ENCODE measurements at places on chromosomes 6 and 20.

DNA sequence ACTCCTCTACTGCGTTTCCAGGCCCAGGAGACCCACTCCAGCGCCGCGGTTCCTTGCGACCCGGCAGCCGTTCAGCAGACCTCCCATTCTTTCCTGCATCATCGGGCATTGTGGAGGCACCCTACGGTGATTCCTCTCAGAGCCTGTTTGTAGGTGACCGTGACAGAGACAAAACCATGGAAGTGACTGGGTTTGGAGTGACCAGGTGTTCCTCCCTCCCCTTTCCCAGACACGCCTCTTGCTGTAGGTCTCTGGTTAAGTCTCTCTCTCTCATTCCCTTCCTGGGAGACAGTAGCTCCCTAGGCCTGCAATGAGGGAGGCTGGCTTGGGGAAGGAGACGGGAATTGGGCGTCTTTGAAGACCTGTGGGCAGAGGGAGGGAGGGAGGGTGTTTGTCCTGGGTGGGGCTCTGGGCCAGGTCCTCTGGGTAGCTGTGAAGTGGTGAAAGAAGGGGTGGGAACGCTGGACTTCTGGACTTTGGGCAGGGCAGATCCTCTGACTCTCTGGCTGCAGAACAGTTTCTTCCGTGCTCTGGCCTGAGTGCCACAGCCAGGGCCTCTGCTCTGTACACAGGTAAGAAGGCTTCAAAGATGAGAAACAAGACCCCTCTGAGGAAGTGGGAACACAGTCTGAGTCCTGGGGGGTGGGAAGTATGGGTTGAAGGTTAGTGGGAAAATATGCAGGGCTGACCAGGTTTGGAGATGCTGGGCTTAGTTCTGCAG lies 763 bp downstream of the KLC4 start:
- H3K4me1 ChIP-seq: peaks cover 22% of the 10 kb centered on the region
- no peaks in the 10 kb centered on the region for H3K27me3 ChIP-seq
- DNase-seq: no peak

GRCh38 chr20:35721621-35722020 lies 20.4 kb downstream of the RBM39 start:
- no peak overlapping the region for H3K4me3 ChIP-seq
- no peak for DNase-seq
- no peaks in the 10 kb centered on the region for H3K4me1 ChIP-seq

- no peaks in the 10 kb centered on the region for H3K27me3 ChIP-seq
- 0 out of 2 replicates have a peak, but pooled peaks cover 4% of the 10 kb centered on the region for H3K4me1 ChIP-seq
- H3K36me3 ChIP-seq: no peaks in the 10 kb centered on the region
- no peak for DNase-seq
Measured at GRCh38 chr20:19176470-19177052, 35.9 kb upstream of the SLC24A3 start.

GRCh38 chr20:51926670-51927305 lies 124.5 kb upstream of the SALL4 start:
- no peaks in the 10 kb centered on the region for H3K36me3 ChIP-seq
- H3K4me1 ChIP-seq: no peaks in the 10 kb centered on the region
- no peak overlapping the region for H3K4me3 ChIP-seq
- no peak overlapping the region for H3K27ac ChIP-seq
- DNase-seq: no peak
- H3K27me3 ChIP-seq: no peaks in the 10 kb centered on the region

GRCh38 chr6:129835691-129836090 lies 25.4 kb downstream of the TMEM244 start:
- H3K27me3 ChIP-seq: no peaks in the 10 kb centered on the region
- H3K4me3 ChIP-seq: no peak overlapping the region
- H3K4me1 ChIP-seq: no peaks in the 10 kb centered on the region
- DNase-seq: no peak

- H3K36me3 ChIP-seq: no peaks in the 10 kb centered on the region
- H3K4me1 ChIP-seq: peaks cover 14% of the 10 kb centered on the region
- no peak for DNase-seq
- H3K27me3 ChIP-seq: no peaks in the 10 kb centered on the region
- H3K27ac ChIP-seq: no peak overlapping the region
- H3K4me3 ChIP-seq: no peak overlapping the region
Measured at GRCh38 chr6:135299256-135299655, 118.1 kb downstream of the MYB start.

DNA sequence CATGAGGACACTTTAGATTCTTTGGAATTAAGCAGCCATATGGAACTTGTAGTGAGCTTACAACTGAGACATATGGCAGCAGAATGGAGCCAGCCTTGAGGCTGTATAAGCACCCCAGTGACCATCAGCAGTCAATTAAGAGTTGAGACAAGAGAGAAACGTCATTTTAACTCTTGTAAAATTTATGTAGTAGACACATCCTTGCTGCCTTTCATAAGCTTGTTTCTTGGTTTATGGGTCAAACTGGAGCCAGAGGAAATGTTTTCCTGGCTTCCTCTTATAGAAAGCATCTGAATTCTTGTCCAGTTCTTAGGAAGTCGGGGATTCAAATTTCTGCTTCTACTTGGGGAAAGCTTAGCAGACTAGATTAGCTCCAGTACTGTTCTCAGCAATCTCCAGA lies 745.1 kb upstream of the MARCKS start:
- no peak overlapping the region for H3K4me3 ChIP-seq
- no peak overlapping the region for H3K27ac ChIP-seq
- no peaks in the 10 kb centered on the region for H3K4me1 ChIP-seq
- DNase-seq: no peak
- no peaks in the 10 kb centered on the region for H3K27me3 ChIP-seq

GRCh38 chr20:45489083-45489531 lies 19.6 kb downstream of the WFDC2 start:
- no peak for DNase-seq
- H3K36me3 ChIP-seq: no peaks in the 10 kb centered on the region

GRCh38 chr20:997016-997415 lies 5.1 kb downstream of the RSPO4 start:
- H3K27me3 ChIP-seq: no peaks in the 10 kb centered on the region
- H3K27ac ChIP-seq: no peak overlapping the region
- no peak for DNase-seq
- H3K4me1 ChIP-seq: no peaks in the 10 kb centered on the region

DNA sequence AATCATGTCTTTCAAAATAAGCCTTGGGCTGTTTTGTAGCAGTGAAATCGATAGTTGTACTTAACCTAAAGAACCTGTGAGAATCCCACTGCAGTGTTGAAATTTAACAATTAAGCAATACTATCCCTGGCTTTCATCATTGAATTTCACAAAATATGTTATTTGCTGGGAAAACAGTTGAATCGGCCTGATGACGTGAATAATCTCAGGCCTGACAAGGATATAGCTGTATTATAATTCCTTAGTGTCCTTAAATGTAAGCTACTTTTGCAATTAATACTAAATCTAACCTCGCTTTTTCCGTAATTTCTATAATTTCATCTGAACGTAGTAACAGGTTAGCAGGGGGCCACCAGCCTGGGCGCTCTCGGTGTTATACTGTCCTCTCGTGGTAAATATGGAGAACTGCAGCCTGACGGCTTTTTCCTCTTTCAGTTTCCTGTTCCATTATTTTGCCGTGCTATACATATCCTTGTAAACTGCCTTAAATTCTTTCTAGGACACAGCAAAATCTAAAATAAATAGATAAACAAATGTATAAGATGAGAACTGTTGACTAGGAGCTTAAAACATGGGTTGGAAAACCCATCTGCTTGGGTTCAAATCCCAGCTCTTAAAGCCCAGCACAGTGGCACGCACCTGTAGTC lies 24.0 kb downstream of the MTFR2 start:
- no peak overlapping the region for H3K27ac ChIP-seq
- peaks cover 6% of the 10 kb centered on the region for H3K36me3 ChIP-seq
- peak; percentile 78 for DNase-seq
- no peaks in the 10 kb centered on the region for H3K27me3 ChIP-seq
- H3K4me1 ChIP-seq: peaks cover 13% of the 10 kb centered on the region
- H3K4me3 ChIP-seq: peak overlapping the region; percentile 27

DNA sequence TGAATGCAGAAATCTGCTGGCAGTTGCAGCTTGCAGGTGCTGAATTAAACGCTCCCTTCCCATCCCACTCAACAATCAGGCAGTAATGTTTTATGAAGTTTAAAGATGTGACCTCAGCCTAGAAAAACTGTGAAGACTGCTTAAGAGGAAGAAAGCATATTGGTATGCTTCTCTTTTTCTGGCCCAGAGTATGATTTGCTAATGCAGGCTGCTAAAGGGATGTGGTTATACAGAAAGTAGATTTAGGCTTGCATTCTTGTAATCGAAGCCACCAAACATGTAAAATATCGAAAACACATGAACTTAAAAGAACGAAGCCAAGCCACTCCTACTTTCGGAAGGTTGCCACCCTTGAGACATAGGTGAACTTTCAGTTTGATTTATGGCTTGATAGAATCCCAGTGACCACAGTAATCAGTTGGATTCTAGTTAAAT lies 40.7 kb downstream of the MAP3K5 start:
- H3K4me1 ChIP-seq: no peaks in the 10 kb centered on the region
- no peaks in the 10 kb centered on the region for H3K27me3 ChIP-seq
- DNase-seq: no peak
- H3K36me3 ChIP-seq: no peaks in the 10 kb centered on the region
- H3K27ac ChIP-seq: no peak overlapping the region

GRCh38 chr6:14516956-14517355 lies 399.4 kb downstream of the CD83 start:
- no peaks in the 10 kb centered on the region for H3K27me3 ChIP-seq
- no peaks in the 10 kb centered on the region for H3K4me1 ChIP-seq
- no peak overlapping the region for H3K27ac ChIP-seq
- H3K4me3 ChIP-seq: no peak overlapping the region
- no peak for DNase-seq

DNA sequence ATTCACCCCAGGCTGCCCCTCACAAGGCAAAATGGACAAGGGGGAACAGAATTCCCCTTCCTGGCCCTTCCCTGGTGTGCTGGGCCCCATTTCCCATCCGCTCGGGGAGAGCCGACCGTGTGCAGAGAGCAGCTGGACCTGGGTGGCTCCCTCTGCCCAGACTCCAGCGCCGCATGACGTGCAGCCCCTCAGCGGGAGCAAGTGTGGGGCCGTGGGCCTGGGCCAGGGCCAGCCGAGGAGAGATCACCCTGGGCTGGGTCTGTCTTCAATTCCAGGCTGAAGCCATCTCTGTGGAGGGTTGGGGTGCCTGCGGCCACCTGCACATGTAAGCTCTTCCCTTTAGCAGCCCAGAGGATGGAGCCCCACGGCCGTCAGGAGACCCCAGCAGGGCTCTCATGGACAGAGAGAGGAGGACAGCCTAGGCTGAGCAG lies 241.8 kb downstream of the TTLL2 start:
- H3K36me3 ChIP-seq: no peaks in the 10 kb centered on the region
- DNase-seq: no peak
- no peak overlapping the region for H3K27ac ChIP-seq
- no peak overlapping the region for H3K4me3 ChIP-seq

DNA sequence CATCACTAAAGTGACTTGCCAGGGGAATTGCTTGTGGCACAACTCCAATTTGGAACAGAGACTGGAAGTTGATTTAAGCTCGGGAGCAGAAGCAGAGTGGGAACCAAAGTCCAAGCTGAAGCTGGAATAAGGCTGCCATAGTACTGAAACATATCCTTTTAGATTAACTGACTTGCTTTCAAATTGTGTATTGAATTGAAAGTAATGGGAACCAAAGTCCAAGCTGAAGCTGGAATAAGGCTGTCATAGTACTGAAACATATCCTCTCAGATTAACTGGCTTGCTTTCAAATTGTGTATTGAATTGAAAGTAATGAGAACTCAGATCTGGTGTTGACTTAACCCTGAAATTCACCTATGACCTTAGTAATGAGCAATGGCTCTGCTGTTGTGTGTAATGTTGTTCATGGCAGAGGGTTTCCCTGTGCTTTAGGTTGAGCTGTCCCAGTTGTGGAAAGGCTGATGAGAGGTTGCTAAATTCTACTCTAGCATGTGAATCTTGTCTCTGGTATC lies 40.2 kb downstream of the CENPW start:
- H3K27ac ChIP-seq: no peak overlapping the region
- no peaks in the 10 kb centered on the region for H3K36me3 ChIP-seq
- no peaks in the 10 kb centered on the region for H3K27me3 ChIP-seq
- no peaks in the 10 kb centered on the region for H3K4me1 ChIP-seq
- DNase-seq: no peak
- H3K4me3 ChIP-seq: no peak overlapping the region

DNA sequence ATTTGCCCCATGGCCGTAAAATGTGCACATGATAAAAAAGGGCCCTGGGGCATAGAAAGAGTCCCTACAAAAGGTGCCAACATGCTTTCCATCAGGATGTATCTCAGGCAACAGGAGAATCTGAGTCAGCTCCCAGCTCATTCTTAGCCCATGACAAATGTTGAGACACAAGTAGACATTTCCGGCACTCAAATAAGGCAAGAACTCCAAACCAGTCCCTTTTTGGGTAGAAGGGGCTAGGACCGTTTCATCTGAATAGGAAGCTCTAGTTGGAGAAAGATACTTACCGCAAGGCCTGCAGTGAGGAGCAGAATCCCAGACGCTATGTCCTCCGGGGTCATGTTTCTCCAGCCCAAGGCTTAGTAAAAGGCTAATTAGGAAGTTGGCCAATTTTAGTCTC lies 261.0 kb upstream of the RIN2 start:
- H3K4me1 ChIP-seq: no peaks in the 10 kb centered on the region
- no peak overlapping the region for H3K4me3 ChIP-seq
- no peak overlapping the region for H3K27ac ChIP-seq
- no peak for DNase-seq
- no peaks in the 10 kb centered on the region for H3K27me3 ChIP-seq
- no peaks in the 10 kb centered on the region for H3K36me3 ChIP-seq

- DNase-seq: no peak
- no peak overlapping the region for H3K27ac ChIP-seq
- no peaks in the 10 kb centered on the region for H3K36me3 ChIP-seq
- no peaks in the 10 kb centered on the region for H3K4me1 ChIP-seq
- H3K4me3 ChIP-seq: no peak overlapping the region
- H3K27me3 ChIP-seq: peaks cover 5% of the 10 kb centered on the region
Measured at GRCh38 chr20:51043811-51044210, 20.9 kb upstream of the KCNG1 start.

- no peaks in the 10 kb centered on the region for H3K27me3 ChIP-seq
- H3K36me3 ChIP-seq: no peaks in the 10 kb centered on the region
- H3K4me1 ChIP-seq: no peaks in the 10 kb centered on the region
Measured at GRCh38 chr20:61662968-61663331, 402.7 kb downstream of the TAF4 start.

DNA sequence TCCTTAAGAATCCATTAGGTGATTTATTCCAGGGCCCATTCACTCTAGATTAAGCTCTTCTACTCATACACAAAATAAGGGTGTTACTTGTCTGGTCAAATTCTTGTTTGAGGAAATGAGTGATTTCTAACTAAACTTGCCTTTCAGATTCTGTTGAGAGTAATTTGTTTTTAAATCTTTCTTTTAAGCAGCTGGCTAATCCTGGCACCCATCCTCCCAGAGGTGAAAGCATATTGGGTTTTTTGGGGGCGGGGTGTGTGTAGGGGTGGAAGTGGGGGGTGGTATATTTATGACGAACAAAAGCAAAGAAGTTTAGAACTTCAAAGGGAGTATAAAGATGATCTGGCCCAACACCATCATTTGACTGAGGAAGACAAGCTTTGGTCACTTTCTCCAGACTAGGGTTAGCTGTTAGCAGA lies 94.7 kb downstream of the RTN4IP1 start:
- DNase-seq: no peak
- H3K4me3 ChIP-seq: no peak overlapping the region
- peak overlapping the region; percentile 64 for H3K27ac ChIP-seq
- H3K4me1 ChIP-seq: peaks cover 50% of the 10 kb centered on the region

- H3K36me3 ChIP-seq: no peaks in the 10 kb centered on the region
- H3K27me3 ChIP-seq: no peaks in the 10 kb centered on the region
- no peak overlapping the region for H3K4me3 ChIP-seq
Measured at GRCh38 chr6:107665382-107665781, 158.7 kb downstream of the SCML4 start.
